Adrenal gland (tissue), 19 donors: ENCODE measurements at places on chromosomes 12 and 14.

GRCh38 chr12:5507944-5508343, 76.0 kb downstream of the NTF3 start:
- H3K27me3 ChIP-seq: no peaks in the 10 kb centered on the region
- no peaks in the 10 kb centered on the region for H3K36me3 ChIP-seq
- no peak overlapping the region for H3K27ac ChIP-seq
- no peak overlapping the region for H3K4me3 ChIP-seq
- no peak for DNase-seq

GRCh38 chr12:57222286-57223190, 5.9 kb downstream of the NXPH4 start:
- DNase-seq: no peak
- no peaks in the 10 kb centered on the region for H3K36me3 ChIP-seq
- H3K4me3 ChIP-seq: no peak overlapping the region
- no peak overlapping the region for H3K27ac ChIP-seq

- H3K4me1 ChIP-seq: no peaks in the 10 kb centered on the region
- H3K4me3 ChIP-seq: no peak overlapping the region
- H3K27me3 ChIP-seq: no peaks in the 10 kb centered on the region
- H3K36me3 ChIP-seq: no peaks in the 10 kb centered on the region
- H3K27ac ChIP-seq: no peak overlapping the region
Measured at GRCh38 chr12:64029013-64029857, 184.7 kb downstream of the SRGAP1 start.

DNA sequence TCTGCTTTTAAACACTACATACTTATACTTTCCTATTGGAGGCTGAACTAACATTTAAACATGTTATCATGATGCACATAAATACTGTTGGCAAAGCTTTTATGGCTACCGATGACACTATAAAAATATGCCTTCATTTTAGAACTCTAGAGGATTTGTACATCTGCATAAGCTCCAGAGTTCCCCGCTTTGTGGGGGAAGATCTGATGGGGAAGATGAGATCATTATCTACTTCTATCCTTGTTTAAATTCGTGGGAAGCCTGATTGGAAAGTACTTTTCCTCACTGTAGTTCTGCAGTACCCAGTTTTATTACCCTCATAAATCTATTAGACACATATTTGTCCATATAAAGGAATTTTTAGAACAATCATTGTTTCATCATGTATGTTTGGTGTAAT, 299.6 kb upstream of the ATP2B1 start:
- DNase-seq: no peak
- H3K36me3 ChIP-seq: no peaks in the 10 kb centered on the region
- no peaks in the 10 kb centered on the region for H3K27me3 ChIP-seq
- no peaks in the 10 kb centered on the region for H3K4me1 ChIP-seq
- no peak overlapping the region for H3K27ac ChIP-seq

GRCh38 chr12:53227836-53228235, 4.2 kb downstream of the RARG start:
- no peak overlapping the region for H3K27ac ChIP-seq
- no peaks in the 10 kb centered on the region for H3K36me3 ChIP-seq
- no peak overlapping the region for H3K4me3 ChIP-seq
- no peak for DNase-seq
- no peaks in the 10 kb centered on the region for H3K27me3 ChIP-seq

- no peak overlapping the region for H3K27ac ChIP-seq
- no peak for DNase-seq
- no peak overlapping the region for H3K4me3 ChIP-seq
- H3K27me3 ChIP-seq: peaks cover 100% of the 10 kb centered on the region
Measured at GRCh38 chr12:53956251-53956887, 1.7 kb downstream of the HOXC12 start.

DNA sequence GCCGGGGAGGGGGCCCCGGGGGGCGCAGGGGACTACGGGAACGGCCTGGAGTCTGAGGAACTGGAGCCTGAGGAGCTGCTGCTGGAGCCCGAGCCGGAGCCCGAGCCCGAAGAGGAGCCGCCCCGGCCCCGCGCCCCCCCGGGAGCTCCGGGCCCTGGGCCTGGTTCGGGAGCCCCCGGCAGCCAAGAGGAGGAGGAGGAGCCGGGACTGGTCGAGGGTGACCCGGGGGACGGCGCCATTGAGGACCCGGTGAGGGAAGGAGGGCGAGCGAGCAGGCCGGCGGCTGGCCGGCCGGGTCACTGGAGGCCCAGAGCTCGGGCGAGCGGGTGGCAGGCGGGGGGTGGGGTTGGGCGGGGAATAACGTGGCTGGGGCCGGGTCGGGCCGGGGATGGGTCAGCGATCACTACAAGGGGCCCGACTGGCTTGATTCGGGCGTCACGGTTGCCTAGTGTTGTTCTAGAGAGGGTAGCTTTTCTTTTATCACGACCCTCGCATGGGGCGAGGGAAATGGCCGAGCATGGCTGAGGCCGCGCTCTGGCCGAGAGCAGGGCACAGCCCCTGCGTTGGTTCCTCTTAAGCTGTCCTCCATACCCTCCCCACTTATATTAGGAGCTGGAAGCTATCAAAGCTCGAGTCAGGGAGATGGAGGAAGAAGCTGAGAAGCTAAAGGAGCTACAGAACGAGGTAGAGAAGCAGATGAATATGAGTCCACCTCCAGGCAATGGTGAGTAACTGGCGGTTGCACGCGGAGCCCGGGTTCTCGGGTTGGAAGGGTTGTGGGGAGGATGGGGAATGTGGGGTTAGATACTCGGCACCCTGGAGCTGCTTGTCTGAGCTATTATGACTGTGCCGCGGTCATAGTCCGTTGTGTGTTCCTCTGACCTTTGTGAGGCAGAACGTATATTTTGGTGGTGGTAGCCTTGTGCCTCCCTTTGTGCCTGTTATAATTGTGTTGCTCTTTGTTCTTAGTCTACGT, 603 bp downstream of the PABPN1 start:
- no peaks in the 10 kb centered on the region for H3K36me3 ChIP-seq
- H3K27ac ChIP-seq: peak overlapping the region; percentile 40
- H3K4me3 ChIP-seq: peak overlapping the region; percentile 86
- peaks cover 16% of the 10 kb centered on the region for H3K4me1 ChIP-seq
- peak; percentile 59 for DNase-seq
